NCI-H1694 treated with DMSO at 0.1 percent for 48 hours (cell line): ENCODE measurements at places on chromosomes 7 and 10.

DNA sequence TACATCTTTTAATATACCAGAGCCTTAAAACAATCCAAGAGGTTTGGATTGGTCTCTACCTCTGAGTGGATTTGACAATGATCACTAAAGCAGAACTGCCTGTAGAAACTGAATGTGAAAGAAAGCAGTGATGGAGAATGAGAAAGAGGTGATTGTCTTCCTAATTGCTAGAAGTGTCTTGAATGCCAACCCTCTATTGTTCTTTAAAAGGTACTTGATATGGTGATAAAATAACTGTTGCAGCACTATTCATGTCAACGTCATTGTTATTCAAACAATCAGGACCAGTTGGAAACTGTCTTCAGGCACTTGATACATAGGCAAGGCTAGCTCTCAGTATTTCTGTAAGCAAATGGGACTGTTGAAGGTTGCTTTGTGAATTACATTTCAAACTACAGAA is 47.9 kb upstream of the ITPRID1 start:
- no peak for DNase-seq

- DNase-seq, result peak; percentile 65
Observed at GRCh38 chr10:63866075-63866746, 345.0 kb downstream of the REEP3 start.

DNA sequence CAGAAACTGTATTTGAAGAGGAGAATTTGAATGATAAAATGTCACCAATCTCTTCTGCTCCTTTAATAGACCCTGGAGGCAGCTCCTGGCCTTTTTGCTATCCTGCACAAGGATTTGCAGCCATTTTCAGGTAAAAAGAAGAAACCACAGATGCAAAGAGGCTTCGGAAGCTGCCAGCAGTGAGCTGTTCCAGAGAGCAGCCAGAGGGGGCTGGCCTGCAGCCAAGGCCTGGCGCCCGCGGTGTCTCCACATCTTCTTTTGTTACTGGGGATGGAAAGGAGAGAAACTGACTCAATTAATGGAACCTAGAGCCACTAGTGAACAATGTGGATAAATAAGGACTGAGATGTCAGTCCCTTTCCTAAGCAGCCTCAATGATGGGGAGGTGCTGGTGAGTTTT is 23.9 kb upstream of the GPR26 start:
- peak; percentile 15 for DNase-seq

DNA sequence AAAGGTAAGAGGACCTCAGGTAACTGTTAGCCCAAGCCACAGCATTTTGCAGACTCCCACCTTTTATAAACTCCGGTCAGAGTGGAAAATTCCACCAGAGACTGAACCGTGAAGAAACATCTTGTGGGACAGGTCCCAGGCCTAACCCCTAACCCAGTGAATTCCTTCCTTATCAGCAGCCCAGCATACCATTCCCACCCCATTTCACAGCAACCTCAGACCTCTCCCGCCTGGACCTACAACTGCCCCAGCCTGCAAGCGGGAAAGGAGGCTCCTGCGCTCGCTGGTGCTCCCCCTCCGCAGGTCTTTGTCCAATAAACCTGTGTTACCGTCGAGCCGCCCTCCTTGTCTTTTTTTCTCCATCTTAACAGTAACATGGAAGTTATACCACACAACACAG is 736.6 kb downstream of the MAGI2 start:
- DNase-seq, result no peak

GRCh38 chr10:89853781-89854191 is 152.4 kb downstream of the KIF20B start:
- DNase-seq, result no peak

DNA sequence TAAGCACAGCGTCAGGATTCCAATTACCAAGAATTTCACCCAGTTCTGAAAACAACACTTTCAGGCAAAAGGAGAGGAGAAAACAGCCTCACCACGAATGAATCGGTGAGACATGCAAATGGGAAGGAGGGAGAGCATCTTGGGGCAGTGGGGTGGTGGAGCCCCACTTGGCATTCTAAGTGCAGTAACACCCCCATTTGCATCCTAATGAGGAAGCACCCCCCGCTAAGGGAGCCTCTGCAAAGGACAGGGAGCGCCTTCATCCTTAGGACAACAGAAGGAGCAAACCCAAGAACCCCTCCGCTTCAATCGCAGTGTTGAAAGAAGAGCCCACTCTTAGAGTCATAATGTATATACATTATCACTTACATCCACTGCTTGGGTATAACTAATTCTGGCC is 46.8 kb downstream of the NRAP start:
- no peak for DNase-seq

DNA sequence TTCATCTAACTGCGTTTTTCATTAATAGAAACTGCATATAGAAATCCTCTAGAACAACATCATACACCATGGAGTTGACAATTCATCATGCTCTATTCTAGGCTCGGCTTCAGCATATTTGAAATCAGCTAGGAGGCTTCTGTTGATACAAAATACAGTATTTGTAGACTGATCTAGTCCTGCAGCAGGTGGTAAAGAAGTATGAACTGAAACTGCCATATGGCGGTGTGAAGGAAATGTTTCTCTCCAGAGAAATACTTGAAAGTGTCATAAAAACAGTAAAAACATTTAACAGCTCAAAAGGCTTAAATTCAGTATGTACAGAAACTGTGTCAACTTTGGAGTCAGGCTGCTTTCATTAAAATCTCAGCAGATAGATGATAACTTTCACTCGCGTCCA is 32.0 kb upstream of the MYO3A start:
- DNase-seq, result no peak
